ENCODE measurements at places on chromosomes 4 and X. TPM values are rescaled to one million over a fixed set of nuclear protein-coding genes. Genes with fewer than 3 reads are reported as not detected.

Gene UGT2B17
- not detected for total RNA-seq

Gene ZNF674
- 11.3 TPM for total RNA-seq

Gene NUDT10
- not detected for total RNA-seq

Gene COL4A6
- total RNA-seq = 2.7 TPM

Gene GBA3
- total RNA-seq = 0.23 TPM

Gene P2RY10
- 6.3 TPM for total RNA-seq

Gene ZNF157
- 0.40 TPM for total RNA-seq

Gene TCEAL6
- not detected for total RNA-seq

DNA sequence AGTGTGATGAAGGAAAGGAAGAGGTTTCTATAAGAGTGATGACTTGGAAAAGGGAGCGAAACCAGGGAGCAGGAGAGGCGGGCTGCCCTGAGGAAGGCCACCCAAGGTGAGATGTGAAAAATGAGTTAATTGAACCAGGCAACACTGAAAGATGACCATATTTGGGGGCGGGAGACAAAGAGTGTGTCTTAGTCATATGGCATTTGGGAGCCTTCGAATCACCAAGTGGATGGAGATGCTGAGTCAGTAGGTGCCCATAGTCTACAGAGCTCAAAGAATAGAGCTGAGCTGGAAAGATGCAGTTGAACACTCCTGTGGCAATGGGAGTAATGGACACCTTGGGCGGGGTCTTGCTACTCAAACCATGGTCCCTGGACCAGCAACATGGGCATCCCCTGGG, 8.3 kb upstream of the TLR8 start:
- DNase-seq = no peak

- DNase-seq = no peak
Measured at GRCh38 chrX:16267431-16267830, 100.2 kb downstream of the MAGEB17 start.

GRCh38 chrX:10576777-10577447, 43.5 kb downstream of the MID1 start:
- DNase-seq = no peak

GRCh38 chr4:108035691-108036090, 46.0 kb downstream of the HADH start:
- DNase-seq = no peak

DNA sequence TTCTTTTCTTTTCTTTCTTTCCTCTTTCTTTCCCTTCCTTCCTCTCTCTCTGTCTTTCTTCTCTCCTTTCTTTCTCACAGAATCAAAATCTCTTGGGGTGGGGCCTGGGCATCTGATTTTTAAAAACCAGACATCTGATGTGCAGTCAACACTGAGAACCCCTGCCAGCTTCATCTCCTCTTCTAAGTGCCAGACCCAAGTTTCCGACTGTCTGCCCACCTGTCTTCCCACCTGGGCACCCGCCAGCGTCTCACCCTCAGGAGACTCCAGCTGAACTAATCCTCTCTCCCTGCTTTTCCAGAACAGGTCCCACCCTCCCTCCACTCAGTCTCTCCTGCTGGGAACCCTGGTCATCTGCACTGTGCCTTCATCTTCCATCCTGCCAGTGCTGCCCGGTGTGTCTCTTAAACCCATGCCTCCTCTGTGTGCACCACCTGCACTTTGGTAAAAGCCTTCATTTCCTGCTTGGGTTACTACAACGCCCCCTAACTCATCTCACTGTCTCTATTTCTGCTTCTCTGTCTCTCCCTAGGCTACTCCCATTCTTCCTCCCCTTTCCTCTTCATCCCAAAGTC, 2.8 kb downstream of the SOD3 start:
- no peak for DNase-seq

GRCh38 chr4:149825336-149825735, 9.7 kb upstream of the IQCM start:
- DNase-seq = no peak

- DNase-seq = no peak
Measured at GRCh38 chrX:44274096-44274495, 69.4 kb downstream of the EFHC2 start.

- peak; percentile 37 for DNase-seq
Measured at GRCh38 chrX:104310090-104310489, 55.4 kb upstream of the ESX1 start.

DNA sequence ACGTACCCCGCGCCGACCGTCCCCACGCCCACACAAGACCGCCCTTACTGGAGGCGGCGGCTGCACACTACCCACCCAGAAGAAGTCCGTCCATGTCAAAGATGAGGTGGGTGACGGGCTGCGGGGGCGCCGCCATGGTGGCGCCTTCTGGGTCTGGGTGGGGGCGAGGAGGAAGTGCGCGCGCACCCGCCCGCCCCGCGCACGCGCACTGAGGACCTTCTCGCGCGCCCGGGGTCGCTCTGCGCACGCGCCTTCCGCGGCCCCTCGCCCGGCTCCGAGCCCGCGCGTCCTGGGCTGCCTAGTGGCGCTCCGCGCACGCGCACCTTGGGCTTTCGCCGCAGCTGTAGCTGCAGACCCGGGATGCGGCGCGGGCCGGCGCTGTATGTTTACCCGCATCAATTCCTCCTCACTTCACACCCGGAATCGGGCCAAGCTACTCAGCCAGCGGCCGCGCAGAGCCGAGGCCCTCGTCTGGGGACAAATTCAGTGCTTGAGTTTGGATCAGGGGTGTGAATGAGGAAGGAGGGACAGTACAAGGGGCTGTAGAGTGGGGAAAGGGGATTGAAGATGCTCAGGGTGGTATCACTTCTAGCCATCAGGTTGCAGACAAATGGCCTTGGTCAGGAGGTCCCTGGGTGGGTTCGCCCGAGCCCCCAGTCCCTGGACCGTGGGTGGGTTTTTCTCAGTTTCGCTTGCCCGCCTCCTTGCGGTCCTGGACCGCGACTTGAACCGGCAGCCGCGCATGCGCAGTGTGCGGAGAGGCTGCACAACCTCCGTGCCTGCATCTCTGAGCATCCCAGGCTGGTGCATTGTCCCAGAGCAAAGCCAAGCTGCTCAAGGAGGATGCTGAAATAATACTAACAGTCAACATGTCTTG, at the start of gene PUDP:
Gene PUDP, minus strand, starts transcription at position 176 of the 877 bp plus-strand sequence. Its CDS starts 40 bp downstream, at position 136.
- DNase-seq = peak; percentile 96

GRCh38 chrX:11409957-11410356, 116.7 kb downstream of the AMELX start:
- DNase-seq = no peak

GRCh38 chr4:20422398-20422797, 170.7 kb downstream of the SLIT2 start:
- DNase-seq = peak; percentile 38

GRCh38 chr4:179536694-179537093, 2094.5 kb upstream of the AGA start:
- no peak for DNase-seq

GRCh38 chr4:87853108-87853507, 20.3 kb downstream of the MEPE start:
- peak; percentile 82 for DNase-seq

DNA sequence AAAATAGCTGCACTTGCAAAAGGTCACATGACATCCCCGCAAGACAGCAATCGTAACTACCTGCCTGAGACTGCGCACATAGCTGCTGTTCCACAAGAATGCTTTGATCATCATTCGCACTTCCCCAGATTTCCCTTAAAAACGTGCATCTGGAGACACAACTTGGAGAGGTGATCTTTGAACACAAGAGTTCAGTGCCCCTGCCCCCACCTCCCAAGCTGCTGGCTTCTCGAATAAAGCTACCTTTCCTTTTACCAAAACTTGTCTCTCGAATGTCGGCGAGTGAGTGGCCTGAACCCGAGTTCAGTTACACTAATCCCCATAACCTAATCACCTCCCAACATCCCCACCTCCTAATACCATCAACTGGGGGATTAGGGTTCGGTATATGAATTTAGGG, 14.4 kb upstream of the MRFAP1 start:
- no peak for DNase-seq

DNA sequence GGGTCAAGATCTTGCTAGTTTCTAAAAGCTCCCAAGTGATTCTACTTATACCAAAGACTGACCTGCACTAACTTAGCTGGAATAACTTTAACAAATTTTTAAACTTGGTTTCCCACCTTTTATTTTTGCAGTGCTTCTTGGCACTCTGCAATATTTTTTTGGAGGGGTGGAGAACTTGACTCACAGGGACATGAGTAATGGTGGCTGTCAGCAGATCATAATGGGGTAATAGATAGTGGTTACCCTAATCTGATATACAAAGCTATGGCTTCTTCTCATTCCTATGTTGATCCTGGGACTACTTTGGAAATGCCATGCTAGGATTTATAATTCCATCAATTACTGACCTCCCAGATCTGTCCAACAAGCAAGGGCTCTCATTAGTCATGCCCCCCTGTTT, 295.7 kb downstream of the GPAT3 start:
- DNase-seq = no peak

DNA sequence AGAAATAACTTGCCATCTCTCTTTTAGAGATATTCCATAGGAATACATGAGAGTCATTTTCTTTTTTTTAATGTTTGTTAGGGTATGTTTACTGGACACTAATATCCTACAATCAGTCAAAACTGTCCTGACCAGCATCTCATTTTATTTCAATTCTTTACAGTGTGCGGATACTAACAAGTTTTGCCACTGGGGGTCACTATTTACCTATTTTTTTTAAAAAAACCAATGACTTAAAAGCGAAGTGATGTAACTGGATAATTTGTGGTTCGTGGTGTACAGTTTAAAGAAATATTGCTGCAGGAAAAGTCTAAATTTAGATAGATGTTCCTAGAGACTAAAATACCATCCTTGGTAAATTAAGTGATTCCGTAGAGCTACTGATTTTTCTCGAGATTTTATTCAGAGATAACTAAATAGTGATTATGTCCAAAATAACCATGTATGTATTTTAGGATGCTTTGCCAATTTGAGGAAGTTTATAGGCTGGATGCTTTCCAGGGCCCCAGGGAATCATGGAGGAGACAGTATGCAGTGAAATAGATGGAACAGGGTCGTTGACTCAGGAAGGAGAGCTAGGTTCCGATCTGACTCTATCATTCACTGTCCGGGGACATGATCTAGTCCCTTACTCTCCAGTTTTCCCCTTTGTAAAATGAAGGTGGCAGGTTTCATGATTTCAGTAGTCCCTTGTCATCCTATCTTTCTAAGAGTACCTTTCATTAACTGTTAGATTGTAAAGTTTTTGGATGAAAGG, 34.0 kb upstream of the GNPDA2 start:
- peak; percentile 68 for DNase-seq

DNA sequence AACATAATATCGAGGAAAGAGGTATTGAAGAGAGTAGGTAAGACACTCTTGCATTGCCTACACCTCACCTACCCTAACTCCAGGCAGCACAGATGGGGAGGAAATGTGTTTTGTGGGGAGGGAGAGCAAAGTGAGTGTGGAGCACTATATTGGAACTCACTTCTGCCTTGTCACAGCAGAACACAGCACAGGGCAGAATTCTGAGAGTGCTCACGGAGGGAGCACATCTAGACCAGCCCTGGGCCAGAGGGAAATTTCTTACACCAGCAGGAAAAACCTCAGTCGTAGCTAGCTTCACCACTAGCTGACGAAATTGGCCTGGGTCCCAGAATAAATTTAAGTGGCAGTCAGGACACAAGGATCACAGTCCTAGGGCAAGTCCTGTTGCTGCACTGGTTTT, 517.3 kb downstream of the TMA16 start:
- DNase-seq = no peak

DNA sequence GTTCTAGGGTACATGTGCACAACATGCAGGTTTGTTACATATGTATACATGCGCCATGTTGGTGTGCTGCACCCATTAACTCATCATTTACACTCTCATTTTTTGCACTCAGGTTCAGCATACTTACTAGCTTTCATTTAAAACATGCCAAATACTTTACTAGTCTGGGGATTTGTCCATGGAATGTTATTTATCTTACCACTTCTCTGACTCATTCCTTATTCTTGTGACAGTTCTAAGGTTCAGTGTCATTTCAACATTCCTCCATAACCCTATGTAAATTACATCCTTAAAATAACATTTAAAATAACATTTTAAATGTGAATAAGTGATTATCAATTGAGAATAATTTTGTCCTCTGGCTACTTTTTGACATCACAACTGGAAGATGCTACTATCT, 19.5 kb upstream of the SYTL5 start:
- DNase-seq = no peak

DNA sequence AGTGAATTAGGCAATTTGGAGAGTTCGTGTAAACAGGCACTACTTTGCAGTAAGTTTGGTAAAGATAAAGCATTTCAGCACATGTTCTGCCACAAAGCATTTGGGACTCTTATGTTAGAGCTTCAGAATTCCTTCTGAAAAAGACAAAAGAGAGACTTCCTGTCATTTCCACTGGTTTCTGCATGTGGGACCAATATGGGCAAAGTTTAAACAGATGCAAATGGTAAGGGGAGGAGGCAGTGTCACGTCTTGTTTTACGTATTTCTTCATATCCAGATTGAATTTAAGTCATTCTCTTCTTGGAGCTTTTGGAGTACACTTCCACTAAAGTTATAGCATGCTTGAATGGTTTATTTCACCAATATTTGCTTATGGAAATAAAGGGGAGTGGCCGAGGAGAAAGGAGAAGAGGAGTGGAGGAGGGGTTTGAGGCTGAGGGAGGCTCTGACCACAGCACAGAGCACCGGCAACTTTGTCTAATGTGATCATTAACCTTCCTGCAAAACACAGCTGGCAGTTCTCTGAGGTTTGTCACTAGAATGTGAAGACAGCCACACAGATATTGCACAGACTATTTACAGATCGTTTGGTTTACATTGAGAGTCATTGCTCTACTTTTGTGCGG, at the start of gene APELA:
Gene APELA, plus strand, starts transcription at position 479 of the 625 bp plus-strand sequence. CDS start 154 bp downstream, outside the sequence.
- DNase-seq = no peak

DNA sequence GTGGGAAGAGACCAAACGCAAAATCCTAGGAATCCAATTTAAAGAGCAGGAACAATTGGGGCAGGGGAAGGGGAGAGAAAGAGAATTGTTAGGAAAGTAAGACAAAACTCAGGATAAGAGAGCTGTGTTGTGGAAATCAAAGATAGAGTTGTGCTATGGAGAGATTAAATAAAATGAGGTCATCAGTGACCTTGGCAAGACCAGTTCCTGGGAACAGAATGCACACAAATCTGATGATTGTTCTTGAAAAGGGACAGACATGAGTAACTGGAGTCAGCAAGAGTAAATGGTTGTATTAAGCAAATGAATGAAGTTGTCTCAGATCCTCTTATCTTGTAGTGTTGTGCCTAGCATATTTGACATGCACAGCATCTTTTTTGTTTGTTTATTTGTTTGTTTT, 267.4 kb downstream of the IL1RAPL1 start:
- DNase-seq = no peak

DNA sequence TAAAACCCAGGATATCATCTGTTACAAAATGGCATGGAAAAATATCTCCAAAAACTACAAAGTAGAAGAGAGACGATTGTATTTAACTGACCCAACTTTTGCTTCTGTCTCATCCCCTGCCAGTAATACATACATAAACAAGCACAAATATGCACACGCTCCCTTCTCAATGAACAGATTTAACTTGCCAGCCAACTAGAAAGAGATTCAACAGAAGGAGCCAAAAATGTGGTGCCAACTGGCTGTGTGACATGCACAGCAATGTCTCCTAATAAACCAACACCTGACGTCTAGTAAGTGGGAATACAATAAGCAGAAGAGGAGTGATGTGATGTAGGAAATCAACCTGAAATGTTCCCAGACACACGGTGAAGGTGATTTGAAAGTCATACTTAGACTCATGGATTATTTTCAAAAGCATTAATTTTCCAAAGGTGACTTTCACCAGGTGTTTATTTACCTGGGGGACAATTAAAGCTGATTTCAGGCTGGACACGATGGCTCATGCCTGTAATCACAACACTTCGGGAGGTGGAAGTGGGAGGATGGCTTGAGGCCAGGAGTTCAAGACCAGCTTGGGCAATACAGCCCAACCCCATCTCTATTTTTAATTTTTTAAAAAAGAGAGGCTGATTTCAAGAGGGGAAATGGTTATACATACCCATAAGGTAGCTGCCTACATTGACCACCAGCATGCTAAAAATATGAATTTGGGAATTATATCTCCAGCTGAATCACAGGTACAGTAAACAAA, 33.7 kb downstream of the SH3RF1 start:
- DNase-seq = peak; percentile 77
